Left ventricle myocardium inferior (tissue), 1 donor: ENCODE measurements at places on chromosomes 7 and 10. TPM values are rescaled to one million over a fixed set of nuclear protein-coding genes. Genes with fewer than 3 reads are reported as not detected.

DNA sequence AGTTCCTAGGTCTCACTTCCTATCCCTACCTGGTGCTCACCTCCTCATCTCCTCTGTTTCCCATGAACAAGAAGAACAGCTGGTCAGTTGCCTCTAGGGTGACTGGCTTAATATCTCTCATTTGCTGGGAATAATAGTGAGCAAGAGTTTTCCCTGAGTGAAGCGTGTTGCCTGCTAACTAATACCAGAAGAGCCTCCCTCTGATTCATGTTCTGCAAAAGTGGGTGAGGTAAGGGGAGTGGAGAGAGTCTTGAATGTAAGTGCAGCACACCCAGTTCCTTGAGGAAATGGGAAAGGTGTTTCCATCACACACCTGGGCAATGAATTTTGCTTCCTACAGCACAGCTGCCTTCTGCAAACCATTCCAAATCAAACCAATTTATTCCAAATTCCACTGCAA is 29.6 kb downstream of the FZD1 start:
- DNase-seq = no peak

Gene ORAI2
- total RNA-seq = 2.6 TPM

Gene SLC26A3
- 0.33 TPM for total RNA-seq

Gene PKD2L1
- total RNA-seq = not detected

GRCh38 chr7:52980129-52980528 is 55.3 kb upstream of the POM121L12 start:
- no peak for DNase-seq

DNA sequence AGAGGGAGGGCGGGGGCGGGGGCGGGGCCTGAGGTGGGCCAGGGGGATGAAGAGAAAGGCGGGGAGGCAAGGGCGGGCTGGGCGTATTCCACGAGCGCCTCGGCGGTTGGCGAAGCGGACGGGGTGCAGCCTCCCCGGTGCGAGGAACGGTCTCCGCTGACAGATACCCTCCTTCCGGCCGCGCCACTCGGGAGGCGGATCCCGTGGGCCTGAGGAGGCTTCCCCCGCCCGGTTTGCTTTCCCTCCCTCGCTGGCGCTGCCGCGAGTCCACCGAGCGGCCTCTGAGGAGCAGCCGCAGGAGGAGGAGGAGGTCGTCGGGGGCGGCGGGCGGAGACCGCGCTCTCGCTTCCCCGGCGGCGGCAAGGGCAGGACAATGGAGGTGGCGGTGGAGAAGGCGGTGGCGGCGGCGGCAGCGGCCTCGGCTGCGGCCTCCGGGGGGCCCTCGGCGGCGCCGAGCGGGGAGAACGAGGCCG is at the start of gene TRIM24:
Gene TRIM24 (plus strand): TSS at position 84 of the 473 bp plus-strand sequence. CDS start 290 bp downstream, at position 374.
- peak; percentile 97 for DNase-seq

- no peak for DNase-seq
Measured at GRCh38 chr7:99083068-99083651, 60.7 kb downstream of the SMURF1 start.

- no peak for DNase-seq
Measured at GRCh38 chr10:6108631-6109443, 20.0 kb downstream of the RBM17 start.

Gene COL26A1
- not detected for total RNA-seq

GRCh38 chr10:11004144-11005077 is 13.3 kb upstream of the CELF2 start:
- no peak for DNase-seq

GRCh38 chr7:51352174-51353100 is 35.8 kb upstream of the COBL start:
- DNase-seq = no peak

DNA sequence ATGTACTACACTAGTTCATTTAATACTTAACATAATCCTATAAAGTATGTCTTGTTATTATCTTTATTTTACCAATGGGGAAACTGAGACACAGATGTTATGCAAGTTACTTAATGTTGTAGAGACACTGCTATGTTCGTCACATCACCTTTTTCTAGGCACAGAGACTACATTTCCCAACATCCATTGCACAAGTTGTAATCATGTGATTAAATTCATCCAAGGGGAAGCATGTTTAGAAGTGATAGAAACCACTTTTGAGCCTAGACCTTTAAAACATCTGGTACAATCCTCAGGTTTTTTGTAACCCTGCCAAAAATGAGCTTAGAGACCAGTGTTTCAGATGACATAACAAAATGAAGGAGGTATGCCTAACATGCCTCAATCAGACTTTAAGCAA is 386.8 kb upstream of the HPS1 start:
- no peak for DNase-seq

GRCh38 chr7:139783647-139784385 is 6.0 kb upstream of the HIPK2 start:
- no peak for DNase-seq
